ENCODE measurements at places on chromosomes 12 and 14.

GRCh38 chr14:95260537-95261361, 59.0 kb downstream of the CLMN start:
- no peak for DNase-seq

GRCh38 chr12:124440841-124441381, 126.5 kb downstream of the NCOR2 start:
- no peak for DNase-seq

- DNase-seq = no peak
These were observed 156.6 kb downstream of the SYT10 start for GRCh38 chr12:33283054-33283453.

DNA sequence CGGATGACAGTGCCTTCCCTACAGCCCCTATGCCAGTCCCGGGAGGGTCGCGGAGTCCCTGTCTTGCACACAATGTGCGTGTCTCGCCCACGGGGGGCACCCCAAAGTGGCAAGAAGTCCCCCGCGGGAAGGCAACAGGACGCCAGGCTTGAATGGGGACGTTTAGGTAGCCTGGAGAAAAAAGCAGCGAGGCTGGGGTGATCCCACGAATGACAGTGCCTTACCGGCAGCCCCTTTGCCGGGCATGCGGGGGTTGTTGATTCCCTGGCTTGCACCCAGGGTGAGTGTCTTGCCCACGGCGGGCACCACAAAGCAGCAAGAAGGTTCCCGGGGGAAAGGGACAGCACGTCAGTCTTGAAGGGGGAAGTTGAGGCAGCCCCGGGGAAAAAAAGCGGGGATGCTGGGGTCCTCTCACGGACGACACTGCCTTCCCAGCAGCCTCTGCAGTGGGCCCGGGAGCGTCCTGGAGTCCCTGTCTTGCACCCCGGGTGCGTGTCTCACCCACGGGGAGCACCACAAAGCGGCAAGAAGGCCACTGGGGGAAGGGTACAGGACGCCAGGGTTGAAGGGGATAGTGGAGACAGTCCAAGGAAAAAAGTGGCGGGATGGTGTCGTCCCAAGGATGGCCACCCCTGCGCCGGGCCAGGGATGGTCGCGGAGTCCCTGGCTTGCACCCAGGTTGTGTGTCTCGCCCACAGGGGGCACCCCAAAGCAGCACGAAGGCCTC, 156.8 kb upstream of the ALG10B start:
- no peak for DNase-seq

DNA sequence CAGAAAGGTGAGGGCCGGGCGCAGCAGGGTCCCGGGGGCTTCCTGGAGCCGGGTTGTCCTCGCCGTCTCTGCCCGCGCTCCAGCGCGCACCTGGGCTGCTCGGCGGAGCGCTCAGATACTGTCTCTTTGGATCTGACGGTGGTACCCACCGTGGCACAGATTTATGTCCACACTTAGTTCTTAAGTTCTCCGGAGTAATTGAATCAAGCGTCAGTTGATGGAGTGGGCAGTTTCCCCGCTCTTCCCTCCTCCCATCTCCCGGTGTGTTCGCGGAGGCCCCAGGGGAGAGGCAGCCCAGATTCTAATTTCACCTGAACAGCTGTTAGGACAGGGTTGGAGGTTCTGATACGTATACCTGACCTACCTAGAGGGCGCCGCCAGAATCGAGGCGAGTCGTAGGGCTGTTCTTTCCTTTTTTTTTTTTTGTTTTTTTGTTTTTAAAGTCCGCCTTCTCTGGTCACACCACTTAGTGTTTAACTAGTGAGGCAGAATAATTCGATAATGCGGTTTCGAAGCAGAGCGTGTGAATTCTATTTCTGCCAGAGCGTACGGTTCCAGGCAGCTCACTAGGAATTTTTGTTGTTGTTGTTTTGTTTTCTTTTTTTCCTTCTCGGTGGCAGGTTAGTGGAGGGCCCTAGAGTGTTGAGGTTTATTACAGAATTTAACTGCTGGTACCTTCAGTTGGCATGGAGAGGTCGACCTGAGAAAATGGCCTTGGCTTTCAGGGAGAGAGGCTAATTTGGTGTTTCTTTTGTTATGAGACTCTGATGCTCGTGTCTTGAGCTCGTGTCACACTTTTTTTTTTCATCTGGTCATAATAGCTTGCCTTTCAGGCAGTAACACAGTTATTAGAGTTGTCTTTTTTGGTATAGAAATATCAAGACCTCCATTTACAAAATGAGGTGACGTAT, 22.3 kb upstream of the GNS start:
- DNase-seq = no peak

DNA sequence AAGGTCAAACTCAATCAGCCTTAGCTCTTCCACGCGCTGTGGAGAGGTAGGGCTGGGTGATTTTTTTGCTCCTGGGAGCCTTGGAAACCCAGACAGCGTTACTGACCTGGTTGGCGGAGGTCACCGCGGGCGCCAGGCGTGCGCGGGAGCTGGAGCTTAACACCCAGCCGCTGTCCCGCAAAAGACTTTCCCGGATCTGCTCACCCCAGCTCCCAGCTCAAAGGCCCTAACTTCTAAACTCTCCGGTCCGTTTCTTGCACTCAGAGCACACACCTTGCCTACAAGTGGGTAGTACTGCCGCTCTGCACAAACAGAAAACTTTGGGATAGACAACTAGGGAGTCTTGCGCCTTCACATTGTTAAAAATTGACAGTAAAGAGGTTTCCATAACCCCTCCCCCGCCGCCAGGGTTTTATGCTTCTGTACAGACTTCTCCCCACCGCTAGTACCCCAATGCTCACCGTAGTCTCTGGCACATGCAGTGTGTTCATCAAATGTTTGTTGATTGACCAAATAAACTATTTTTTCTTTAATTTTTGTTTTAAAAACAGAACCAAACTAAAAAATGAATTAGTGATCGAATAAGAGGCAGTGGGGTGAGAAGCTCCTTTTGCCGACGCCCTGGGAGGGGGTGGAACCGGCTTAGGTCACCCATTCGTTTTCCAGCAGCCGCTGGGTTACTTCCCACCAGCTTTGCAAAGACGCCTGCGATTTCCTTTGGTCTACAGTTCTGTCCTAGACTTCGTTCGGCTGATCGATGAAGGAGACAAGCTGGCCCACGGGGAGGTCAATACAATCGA, 12.7 kb upstream of the TBX3 start:
- no peak for DNase-seq
